ENCODE measurements at places on chromosomes 1 and 21.

- no peak for DNase-seq
Measured at GRCh38 chr1:175225805-175226129, 33.2 kb upstream of the KIAA0040 start.

GRCh38 chr21:14583629-14584255, 37.6 kb upstream of the SAMSN1 start:
- DNase-seq: no peak

GRCh38 chr1:24003331-24003972, 23.3 kb upstream of the SRSF10 start:
- no peak for DNase-seq

- DNase-seq: no peak
Measured at GRCh38 chr1:178692564-178693327, 32.3 kb upstream of the RALGPS2 start.

GRCh38 chr1:230487773-230488428, 61.8 kb upstream of the PGBD5 start:
- DNase-seq: no peak

DNA sequence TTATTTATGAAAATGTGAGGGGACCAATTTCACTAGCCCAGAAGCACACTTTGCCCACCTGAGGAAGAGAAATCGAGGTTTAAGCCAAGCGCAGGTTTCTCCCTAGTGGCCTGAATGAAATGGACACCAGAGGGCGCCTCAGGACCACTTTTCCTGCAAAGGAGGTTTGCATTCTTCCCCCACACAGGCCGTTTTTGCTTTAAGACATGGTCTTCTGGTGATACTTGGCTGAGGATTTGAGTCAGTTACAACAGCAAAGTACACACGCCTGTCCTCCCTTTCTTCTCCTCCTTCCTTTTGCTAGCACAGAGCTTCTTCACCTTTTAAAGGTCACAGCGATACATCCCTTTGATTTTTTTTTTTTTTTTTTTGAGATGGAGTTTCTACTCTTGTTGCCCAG, 5.4 kb downstream of the PLA2G2E start:
- DNase-seq: peak; percentile 51

- no peak for DNase-seq
Measured at GRCh38 chr1:55049914-55050278, 10.5 kb downstream of the PCSK9 start.

DNA sequence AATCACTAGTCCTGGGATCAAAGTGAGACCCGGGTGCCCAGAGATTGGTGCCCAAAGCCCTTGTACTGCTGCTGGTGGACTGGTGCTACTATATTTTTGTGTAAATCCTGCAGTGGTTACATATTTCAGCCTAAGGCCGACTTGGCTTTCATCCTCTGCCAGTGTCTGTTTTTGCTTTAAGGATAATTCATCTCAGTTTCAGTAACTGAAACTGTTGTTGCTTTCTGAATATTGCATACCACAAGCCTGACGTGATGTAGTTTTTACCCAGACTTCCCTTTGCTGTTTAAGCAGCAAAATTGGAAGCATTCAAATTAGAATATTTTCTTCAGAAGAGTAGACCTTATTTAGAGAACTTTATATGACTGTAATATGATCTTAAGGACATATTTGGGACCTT, 341.8 kb downstream of the RYR2 start:
- DNase-seq: no peak

- DNase-seq: no peak
Measured at GRCh38 chr21:45109831-45110492, 35.6 kb downstream of the ADARB1 start.

DNA sequence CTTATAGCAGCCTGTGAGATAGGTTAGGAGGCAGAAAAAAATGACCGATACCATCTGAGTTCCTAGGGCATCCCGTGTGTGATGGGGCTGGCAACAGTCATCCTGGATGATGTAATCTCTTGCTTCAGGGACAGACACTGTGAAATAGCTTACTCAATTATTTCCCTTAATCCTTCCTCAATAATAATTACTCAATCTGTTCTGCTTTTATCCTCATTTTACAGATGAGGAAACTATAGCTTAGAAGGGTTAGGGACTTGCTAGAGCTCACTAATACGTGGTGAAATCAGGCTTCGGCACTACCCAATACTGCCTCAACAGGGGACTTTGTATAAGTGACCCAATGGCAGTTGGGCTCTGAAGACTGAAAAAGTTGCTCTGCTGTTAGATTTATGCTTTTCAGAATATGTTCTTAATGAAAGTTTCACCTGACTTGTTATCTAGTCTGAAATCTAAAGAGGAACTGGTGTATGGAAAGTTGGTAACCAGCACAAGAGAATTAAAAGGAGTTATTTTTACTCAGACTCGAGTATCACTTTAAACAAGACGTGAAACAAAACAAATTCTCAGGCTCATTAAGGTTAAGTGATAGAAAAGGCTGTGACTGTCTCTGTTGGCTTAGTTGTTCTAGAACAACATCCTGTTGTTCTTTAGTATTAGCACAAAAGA, 14.4 kb downstream of the CD55 start:
- DNase-seq: no peak

DNA sequence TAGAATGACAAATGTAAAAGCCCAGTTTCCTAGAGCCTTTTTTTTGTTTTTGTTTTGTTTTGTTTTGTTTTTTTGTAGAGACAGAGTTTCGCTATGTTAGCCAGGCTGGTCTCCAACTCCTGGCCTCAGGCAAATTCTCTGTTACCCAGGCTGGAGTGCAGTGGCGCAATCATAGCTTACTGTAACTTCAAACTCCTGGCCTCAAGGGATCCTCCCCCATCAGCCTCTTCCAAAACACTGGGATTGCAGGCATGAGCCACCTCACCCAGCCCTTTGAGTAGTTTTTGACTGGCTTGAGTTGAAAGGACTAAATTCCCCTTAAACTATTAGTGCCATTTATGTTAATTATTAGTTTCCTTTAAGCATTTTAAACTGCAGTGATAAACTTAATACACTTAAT, 28.8 kb upstream of the ZBTB18 start:
- DNase-seq: no peak

- DNase-seq: no peak
Measured at GRCh38 chr1:173405281-173405680, 71.9 kb upstream of the PRDX6 start.

DNA sequence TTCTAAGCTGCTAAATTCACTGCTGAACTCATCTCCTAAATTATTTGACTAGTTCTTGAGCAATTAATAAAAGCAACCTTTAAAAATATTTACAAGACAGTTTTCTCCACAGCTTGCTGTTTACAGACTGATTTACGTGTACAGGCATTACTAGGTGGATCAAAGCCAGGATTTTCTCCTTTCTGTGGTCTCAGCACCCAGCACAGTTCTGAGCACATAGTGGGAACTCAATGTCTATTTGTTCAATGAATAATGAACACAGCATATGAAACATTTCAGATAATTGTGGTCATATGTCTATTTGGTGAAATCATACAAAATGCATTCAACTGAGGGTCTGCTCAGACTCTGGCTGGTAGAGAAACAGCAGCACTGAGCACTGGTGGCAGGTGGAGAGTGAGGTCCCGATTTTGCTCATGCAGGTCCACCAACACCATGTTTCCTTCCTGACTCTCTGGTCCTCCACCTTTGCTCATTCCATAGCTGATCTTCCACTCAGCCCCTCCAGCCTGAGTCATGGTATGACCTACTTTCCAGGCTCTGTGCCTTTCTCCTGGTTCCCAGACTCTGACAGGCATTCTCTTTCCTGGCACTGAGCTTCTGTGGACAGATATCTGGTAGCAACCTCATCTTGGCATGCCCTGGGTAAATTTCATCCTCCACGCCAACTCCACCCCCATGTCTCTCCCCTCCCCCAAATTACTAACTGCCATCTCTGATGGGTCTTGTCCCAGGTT, 311.3 kb downstream of the TGFB2 start:
- DNase-seq: no peak

DNA sequence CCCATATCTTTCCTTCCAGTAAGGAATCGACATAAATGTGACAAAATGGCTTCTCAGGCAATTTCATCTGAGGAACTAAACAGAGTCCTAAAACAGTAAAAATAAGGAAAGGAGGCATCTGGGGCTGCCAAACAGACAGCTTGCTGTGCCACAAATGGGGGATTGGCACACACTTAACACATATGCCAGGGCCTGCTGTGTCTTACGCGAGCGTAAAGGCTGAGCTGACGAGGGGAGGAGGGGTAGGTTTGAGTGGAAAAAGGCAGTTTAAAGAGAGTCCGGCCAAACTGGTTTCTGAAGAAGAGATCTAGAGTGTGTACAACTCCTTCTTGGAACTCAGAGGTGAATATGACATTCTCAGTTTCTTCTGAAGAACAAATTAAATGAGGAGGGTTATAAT, 244.1 kb upstream of the MAP1LC3C start:
- DNase-seq: no peak

GRCh38 chr21:41673596-41674335, 93.1 kb downstream of the RIPK4 start:
- no peak for DNase-seq

DNA sequence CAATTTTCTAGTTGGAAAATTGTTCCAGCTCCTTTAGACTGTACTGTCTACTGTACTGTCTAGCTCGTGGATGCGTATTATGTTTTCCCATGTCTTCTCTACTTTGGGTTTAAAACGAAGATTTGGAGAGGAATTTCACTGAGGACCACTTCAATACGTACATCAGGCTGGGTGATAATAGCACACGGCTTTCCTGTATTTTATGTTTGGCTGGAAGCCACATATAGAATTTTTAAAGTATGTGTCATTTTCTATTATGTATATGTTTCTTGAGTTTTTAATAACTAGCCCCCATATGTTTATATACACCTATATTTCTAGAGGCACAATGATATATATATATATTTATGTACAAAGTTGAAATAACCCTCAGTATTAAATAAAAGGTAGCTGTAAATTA, 226.4 kb downstream of the GREM2 start:
- DNase-seq: no peak

DNA sequence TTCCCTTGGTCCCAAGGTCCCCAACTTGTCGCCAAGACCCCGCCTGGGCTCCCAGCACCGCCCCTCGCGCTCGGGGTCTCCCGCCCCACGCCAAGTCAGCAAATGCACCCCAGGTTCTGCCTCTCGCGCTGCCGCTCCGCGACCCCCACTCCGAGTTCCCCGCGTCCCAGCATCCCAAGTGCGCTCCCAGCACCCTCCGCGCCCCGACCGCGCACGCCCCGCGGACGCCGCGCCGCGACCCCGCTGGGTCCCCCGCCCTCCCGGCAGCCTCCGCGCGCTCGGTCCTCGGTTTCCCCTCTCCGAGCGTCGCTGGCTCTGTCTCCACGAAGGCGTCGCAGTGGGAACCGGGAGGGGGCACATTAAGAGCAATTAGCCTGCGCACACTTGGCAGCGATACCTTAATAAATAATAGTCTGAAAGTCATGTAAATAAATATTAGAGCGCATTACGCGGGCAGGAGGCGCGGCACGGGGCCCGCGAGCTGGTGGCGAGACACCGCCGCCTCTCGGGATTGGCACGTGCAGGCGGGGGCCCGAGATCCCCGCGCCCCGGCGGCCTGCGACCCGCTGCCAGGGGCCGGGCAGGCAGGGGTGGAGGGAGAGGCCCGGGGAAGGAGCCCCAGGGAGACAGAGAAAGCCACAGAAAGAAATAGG, 75.9 kb downstream of the VWA5B1 start:
- DNase-seq: no peak

GRCh38 chr1:209305221-209305954, 278.1 kb upstream of the CAMK1G start:
- no peak for DNase-seq

GRCh38 chr1:18668750-18669404, 38.2 kb downstream of the PAX7 start:
- DNase-seq: no peak

DNA sequence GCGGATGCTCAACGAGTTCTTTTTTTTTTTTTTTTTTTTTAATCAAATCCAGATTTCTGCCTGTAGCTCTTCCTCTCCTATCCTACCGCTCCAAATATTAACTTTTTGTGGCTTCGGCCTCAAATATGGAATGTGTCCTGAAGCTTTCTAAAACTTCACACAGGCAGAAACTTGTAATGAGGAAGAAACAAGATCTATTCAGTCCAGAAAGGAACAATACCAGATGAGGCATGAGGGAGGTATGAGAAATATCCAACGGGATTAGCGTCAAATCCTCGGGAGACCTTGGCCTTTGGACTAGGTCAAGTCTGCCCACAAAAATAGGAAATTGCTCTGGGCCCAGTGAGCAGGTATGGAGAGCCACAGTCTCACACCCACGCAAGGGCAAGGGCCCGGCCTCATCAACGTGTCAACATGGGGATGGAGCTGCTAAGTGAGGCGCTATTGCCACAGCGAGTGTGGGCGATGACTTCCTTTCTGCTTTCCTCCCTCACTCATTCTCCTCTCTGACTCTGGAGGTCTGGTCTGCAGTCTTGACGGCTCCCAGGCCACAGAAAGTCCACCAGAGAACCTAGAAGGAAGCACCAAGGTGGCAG, 66.6 kb downstream of the BCAR3 start:
- DNase-seq: no peak

GRCh38 chr1:17277511-17278159, 28.7 kb downstream of the PADI3 start:
- no peak for DNase-seq

DNA sequence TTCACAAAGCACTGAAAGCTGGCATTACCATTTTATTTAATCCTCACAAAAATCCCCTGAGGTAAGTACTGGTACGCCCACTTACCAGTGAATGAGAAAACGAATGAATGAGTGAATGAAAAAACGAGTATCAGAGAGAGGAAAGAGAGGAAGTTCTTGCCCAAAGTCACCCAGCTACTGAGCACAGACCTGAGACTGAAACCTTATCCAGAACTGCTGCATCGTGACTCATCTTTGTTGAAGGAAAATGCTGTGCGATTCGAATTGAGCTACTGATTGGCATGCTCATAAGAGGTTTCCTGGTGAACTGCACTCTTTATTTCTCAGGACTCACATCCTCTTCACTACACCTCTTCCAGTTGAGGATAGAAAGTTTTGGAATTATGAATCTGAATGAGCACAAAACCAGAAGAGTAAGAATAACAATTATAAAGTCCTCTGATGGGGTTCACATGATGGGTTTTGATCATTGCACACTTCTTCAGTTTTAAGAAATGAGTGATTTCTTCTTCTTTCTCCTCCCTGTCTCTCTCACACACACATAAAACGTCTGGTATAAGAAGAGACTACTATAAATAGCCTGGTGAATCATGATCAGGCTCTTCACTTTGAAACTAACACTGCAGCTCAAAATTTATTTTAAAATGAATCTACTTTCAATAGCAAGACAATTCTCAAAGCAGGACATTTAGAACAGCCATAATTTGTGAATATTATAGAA, 32.1 kb downstream of the IL12RB2 start:
- DNase-seq: no peak

All from NCI-H1048 (cell line).